ENCODE measurements at places on chromosomes 5 and 9. TPM values are rescaled to one million over a fixed set of nuclear protein-coding genes. Genes with fewer than 3 reads are reported as not detected.

- no peak for DNase-seq
These were observed 28.1 kb upstream of the TCF7 start for GRCh38 chr5:134086225-134086942.

DNA sequence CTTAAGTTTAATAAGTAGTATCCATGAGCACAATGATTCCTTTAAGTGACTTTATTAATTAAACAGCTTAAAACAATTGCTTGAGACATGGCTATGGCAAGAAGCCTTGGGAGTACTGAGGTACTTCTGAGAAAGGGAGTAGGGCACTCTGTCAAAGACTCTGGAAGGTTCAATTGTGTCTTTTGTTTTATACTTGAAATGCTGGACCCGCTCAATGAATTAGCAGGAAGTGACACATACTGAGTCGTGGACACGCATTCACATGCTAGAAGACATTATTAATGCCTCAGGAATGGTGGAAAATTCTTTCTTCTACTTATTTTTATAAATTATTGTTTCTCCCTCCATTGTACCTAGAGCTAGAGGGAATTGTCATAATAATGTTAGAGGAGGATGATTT, 347.3 kb upstream of the ZNF608 start:
- no peak for DNase-seq

DNA sequence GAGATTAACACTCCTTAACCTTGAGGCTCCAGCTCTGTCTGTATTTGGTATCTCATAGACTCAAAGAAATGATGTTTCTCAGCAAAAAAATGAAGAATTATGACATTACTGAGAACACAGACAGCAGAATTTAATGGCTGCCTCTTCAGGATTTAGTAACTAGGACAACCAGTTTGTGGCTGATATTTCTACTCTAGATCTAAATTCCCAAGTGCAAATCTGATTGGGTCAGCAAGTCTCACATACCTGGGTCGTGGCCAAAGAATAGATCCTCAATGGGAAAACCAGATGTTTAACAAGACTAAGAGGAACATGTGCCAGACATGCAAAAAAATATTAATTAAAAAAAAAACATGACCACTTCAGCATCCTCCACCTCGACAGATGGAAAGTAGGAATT, 608.9 kb downstream of the DTWD2 start:
- DNase-seq = no peak

- DNase-seq = peak; percentile 79
These were observed 16.9 kb downstream of the PTTG1 start for GRCh38 chr5:160438316-160439204.

CSF1R gene
- not detected for total RNA-seq

NR5A1 gene
- not detected for total RNA-seq

FAM169A gene
- total RNA-seq = not detected
